Stomach (tissue), 19 donors: ENCODE measurements at places on chromosomes 2 and 18.

- H3K4me3 ChIP-seq, result no peak overlapping the region
- no peak overlapping the region for H3K27ac ChIP-seq
- DNase-seq, result no peak
- no peaks in the 10 kb centered on the region for H3K4me1 ChIP-seq
These were observed 14.0 kb downstream of the DNAH7 start for GRCh38 chr2:196054631-196055030.

DNA sequence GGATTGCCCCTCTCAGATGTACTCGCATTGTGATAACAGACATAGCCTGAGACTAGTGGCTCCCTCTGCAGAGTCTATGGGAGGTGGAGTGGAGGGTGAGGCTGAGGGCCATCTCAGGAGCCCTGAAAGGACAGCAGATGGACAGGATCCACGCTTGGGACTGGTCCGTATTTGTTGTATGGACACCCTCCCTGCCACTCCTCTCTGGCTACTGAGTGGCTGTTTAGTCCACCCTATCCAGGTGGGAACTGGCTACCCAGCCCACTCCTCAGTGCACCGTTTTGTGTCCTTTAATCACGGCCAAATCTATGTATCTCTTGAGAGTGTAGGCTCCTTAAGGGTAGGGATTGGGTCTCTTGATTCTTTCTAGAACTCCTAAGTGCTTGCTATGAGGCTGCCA lies 4.5 kb upstream of the GLI2 start:
- H3K4me1 ChIP-seq, result peaks cover 21% of the 10 kb centered on the region
- H3K36me3 ChIP-seq, result no peaks in the 10 kb centered on the region
- H3K27me3 ChIP-seq, result no peaks in the 10 kb centered on the region
- DNase-seq, result no peak
- H3K4me3 ChIP-seq, result no peak overlapping the region

DNA sequence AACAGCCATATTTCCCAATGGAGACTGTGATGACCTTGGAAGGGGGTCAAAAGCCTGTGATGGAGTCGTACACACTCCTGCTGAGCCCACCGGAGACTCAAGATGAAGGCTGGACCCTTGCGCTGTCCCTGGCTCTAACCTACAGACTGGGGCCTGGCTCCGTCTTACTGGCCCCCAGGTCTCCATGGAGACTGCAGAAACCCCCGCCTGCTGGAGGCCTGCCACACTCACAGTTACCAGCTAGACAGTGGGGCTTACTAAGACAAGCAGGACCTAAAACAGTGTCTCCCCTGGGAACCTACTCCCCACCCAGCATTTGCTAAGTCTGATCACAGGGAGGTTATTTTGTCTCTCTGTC lies 9.6 kb downstream of the C2orf72 start:
- no peaks in the 10 kb centered on the region for H3K27me3 ChIP-seq
- no peak overlapping the region for H3K4me3 ChIP-seq
- DNase-seq, result no peak
- peaks cover 34% of the 10 kb centered on the region for H3K4me1 ChIP-seq
- H3K36me3 ChIP-seq, result peaks cover 8% of the 10 kb centered on the region

DNA sequence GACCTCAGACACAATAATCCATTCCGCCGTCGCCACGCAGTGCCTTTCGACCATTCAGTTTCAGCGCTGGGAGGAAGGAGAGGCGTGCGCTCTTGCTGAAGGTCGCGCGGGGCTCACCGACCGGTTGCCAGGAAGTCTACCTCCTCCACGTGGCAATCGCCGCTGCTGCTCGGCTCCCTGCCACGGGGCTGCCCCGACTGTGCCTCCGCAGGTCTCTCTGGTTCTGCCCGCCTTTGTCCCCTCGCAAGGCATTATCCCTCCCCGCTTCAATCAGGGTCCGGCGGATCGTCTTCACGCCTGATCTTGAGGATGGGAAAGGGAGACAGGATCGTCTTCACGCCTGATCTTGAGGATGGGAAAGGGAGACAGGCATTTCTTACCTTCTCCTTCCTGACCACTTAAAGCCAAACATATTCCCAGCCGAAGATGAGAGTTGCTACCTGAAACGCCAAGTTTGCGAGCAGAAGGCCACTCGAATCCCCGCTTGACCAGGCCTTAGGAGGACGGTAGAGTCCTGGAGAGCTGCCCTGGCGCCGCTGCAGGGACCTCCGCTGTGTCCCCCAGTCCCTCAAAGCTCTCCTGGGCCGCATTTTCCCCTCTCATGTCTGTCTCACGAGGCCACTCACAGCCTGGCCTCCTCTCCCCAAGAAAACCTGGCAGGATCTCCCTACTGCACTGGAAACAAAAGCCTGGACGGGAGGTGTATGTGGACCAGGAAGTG lies 4.3 kb upstream of the GPR45 start:
- H3K27ac ChIP-seq, result no peak overlapping the region
- H3K4me1 ChIP-seq, result peaks cover 7% of the 10 kb centered on the region
- no peaks in the 10 kb centered on the region for H3K27me3 ChIP-seq
- H3K4me3 ChIP-seq, result no peak overlapping the region
- DNase-seq, result peak; percentile 23
- H3K36me3 ChIP-seq, result no peaks in the 10 kb centered on the region

DNA sequence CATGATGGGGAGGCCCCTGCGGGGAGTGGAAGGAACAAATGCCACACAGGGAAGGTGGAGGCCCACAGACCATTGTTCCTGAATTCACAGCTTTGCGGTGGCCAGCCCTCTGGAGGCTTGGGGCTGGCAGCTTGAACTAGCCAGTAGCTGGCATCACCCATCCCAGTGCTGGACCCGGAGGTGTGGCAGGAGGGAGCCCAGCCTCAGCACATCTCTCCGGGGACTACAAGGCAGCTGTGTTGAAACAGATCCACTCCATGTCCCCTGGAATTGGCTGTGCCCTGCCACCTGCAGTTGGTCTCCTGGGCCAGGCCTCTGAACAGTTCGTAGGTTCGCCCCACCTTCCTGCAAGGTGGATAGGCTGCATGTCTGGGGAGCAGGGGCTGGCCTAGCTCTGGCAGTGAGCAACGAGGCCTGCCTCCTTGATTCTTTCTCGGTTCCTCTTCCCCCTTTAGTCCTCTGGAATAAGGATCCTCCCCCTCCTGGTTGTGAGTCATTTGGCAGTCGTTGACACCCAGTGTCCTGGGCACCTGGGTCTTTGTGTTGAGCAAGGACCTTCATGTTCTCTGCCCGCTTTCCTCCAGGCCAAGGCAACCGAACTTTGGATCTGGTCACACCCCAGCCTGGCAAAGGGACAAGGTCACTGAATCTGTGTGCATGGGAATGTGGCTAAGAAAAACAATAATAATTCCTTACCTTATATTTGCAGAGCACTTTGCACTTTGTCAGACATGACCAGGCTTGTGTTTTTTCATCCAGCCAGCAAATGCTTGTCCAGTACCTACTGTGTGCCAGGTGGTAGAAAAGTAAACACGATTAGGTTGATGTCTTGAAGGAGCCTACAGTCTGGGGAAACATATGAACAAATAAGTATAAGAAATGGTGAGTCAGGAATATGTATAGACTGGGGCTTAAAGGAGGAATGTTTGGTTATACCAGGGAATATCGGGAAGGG lies 55.0 kb upstream of the MCFD2 start:
- no peak overlapping the region for H3K4me3 ChIP-seq
- H3K27me3 ChIP-seq, result no peaks in the 10 kb centered on the region
- peaks cover 8% of the 10 kb centered on the region for H3K36me3 ChIP-seq
- H3K4me1 ChIP-seq, result peaks cover 37% of the 10 kb centered on the region

GRCh38 chr2:6967301-6967700 lies 50.1 kb downstream of the RNF144A start:
- DNase-seq, result no peak
- no peaks in the 10 kb centered on the region for H3K4me1 ChIP-seq
- no peak overlapping the region for H3K27ac ChIP-seq
- peaks cover 11% of the 10 kb centered on the region for H3K36me3 ChIP-seq
- no peaks in the 10 kb centered on the region for H3K27me3 ChIP-seq

DNA sequence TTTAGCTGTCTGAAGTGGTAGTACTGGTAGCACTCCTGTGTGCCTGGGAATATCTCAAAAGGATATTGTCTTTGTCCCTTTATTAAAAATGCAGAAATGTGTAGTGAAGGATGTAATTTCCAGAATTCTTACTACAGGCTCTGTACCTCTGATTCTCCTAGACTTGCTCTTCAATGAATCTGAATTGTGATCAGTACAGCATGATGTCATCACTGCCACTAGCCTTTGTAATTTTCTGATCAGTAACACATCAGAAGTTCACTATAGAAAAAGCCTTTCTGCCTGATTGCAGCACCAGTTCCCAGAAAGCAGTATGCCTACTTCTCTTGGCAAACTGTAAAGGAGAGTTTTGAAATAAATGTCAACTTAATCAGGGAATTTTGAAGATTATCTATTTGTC lies 29.2 kb upstream of the OTOF start:
- no peak for DNase-seq
- H3K27ac ChIP-seq, result no peak overlapping the region
- no peaks in the 10 kb centered on the region for H3K36me3 ChIP-seq
- H3K27me3 ChIP-seq, result no peaks in the 10 kb centered on the region
- no peak overlapping the region for H3K4me3 ChIP-seq
- H3K4me1 ChIP-seq, result peaks cover 9% of the 10 kb centered on the region

GRCh38 chr18:9914334-9914583 lies 443 bp downstream of the VAPA start:
- DNase-seq, result no peak
- peak overlapping the region; percentile 96 for H3K4me3 ChIP-seq
- no peaks in the 10 kb centered on the region for H3K36me3 ChIP-seq

GRCh38 chr2:75587954-75588587 lies 27.3 kb upstream of the EVA1A start:
- no peak overlapping the region for H3K4me3 ChIP-seq
- no peak overlapping the region for H3K27ac ChIP-seq
- H3K36me3 ChIP-seq, result no peaks in the 10 kb centered on the region
- H3K27me3 ChIP-seq, result no peaks in the 10 kb centered on the region
- no peak for DNase-seq
- H3K4me1 ChIP-seq, result no peaks in the 10 kb centered on the region

DNA sequence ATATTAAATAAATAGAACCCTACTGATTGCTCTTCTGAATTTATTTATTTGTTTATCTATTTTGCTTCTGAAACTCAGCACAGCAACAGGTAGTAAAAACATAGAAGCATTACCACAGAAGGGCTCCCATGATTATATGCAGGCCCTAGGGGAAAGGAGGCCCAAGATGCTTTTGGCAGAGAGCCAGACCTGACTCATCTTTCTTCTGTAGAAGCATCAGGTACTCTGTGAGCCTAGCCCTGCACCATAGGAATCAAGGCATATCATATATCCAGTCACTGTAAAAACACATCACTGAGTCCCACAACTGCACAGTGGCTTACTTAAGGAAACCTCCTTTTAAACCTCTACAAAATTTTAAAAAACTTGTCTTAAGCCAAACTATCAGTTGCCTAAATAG lies 1.8 kb downstream of the SCN9A start:
- H3K4me3 ChIP-seq, result no peak overlapping the region
- no peaks in the 10 kb centered on the region for H3K36me3 ChIP-seq
- no peaks in the 10 kb centered on the region for H3K27me3 ChIP-seq
